Glutamatergic neuron (in vitro differentiated cells): ENCODE measurements at places on chromosomes 1 and 21. TPM values are rescaled to one million over a fixed set of nuclear protein-coding genes. Genes with fewer than 3 reads are reported as not detected.

- peaks cover 34% of the 10 kb centered on the region for H3K4me1 ChIP-seq
- no peaks in the 10 kb centered on the region for H3K27me3 ChIP-seq
- H3K4me3 ChIP-seq = peak overlapping the region; percentile 17
- no peak for DNase-seq
- no peaks in the 10 kb centered on the region for H3K36me3 ChIP-seq
Observed at GRCh38 chr1:61097317-61097716, 15.0 kb downstream of the NFIA start.

GRCh38 chr21:26788790-26789189, 56.4 kb downstream of the ADAMTS1 start:
- H3K4me1 ChIP-seq = no peaks in the 10 kb centered on the region
- H3K27ac ChIP-seq = no peak overlapping the region
- no peak for DNase-seq
- H3K36me3 ChIP-seq = no peaks in the 10 kb centered on the region
- H3K27me3 ChIP-seq = no peaks in the 10 kb centered on the region

DNA sequence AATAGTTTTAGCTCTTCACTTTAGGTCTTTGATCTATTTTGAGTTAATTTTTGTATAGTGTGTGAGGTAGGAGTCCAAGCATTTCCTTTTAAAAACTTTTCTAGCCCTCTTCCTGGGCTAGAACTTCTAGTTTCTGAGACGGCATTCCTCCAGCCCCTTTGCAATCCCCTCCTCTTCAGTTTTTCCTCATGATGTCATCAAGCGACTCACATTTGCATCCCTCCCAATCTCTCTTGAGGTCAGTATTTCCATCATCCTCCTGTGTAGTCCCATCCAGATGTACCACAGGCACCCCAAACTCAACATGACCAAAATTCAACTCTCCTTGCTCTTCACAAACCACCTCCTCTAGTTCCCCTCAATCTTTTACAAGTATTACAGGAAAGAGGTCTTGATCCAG, 10.7 kb downstream of the HMGN2 start:
- DNase-seq = no peak
- H3K27ac ChIP-seq = no peak overlapping the region
- no peak overlapping the region for H3K4me3 ChIP-seq

NEK2 gene
- total RNA-seq = 3.4 TPM

TNFRSF1B gene
- 5.1 TPM for total RNA-seq

- no peak overlapping the region for H3K4me3 ChIP-seq
- no peaks in the 10 kb centered on the region for H3K36me3 ChIP-seq
- DNase-seq = no peak
- H3K4me1 ChIP-seq = peaks cover 26% of the 10 kb centered on the region
Observed at GRCh38 chr1:231693361-231694074, 66.9 kb downstream of the DISC1 start.

DNA sequence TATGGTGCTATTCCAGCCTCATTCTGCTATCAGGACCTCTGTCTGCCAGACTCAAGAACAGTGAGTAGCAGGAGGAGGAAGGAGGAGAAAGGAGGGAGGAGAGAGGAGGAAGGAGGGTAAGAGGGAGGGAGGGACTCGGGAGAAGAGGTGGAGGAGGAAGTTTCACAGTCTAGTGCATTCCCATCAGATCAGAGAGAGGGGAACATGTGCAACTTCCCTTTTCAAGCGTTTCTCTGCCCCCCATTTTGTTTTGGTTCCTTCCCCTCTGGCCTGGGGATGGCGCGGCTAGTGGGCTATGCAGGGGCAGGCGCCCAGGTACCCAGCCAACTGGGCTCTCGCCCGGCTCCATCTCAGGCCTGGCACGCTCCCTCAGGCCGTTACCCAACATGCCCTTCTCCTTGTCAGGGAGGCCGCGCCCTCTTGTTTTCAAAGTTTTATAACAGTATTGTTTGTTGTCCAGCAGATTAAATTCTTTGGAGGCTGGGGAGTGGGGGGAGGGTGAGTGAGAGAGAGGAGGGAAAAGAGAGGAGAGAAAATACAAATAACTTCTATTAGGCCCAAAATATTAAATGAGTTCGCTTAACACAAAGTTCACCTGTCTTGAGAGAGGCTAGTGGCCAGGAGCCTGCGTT, 56.0 kb downstream of the CD46 start:
- DNase-seq = no peak
- H3K27ac ChIP-seq = no peak overlapping the region
- H3K27me3 ChIP-seq = peaks cover 4% of the 10 kb centered on the region
- H3K36me3 ChIP-seq = no peaks in the 10 kb centered on the region
- peaks cover 17% of the 10 kb centered on the region for H3K4me1 ChIP-seq

MIXL1 gene
- total RNA-seq = 0.54 TPM

GRCh38 chr1:24036088-24036487, 56.0 kb upstream of the SRSF10 start:
- DNase-seq = no peak
- no peak overlapping the region for H3K27ac ChIP-seq
- no peaks in the 10 kb centered on the region for H3K27me3 ChIP-seq
- no peaks in the 10 kb centered on the region for H3K36me3 ChIP-seq
- H3K4me1 ChIP-seq = no peaks in the 10 kb centered on the region

HFM1 gene
- 10.2 TPM for total RNA-seq

DPT gene
- total RNA-seq = not detected

FCGR1A gene
- not detected for total RNA-seq

PRAMEF14 gene
- total RNA-seq = 0.32 TPM

SLC25A34 gene
- 4.1 TPM for total RNA-seq

MFN2 gene
- total RNA-seq = 61.9 TPM

ACTN2 gene
- total RNA-seq = 2.7 TPM

GRCh38 chr1:155131285-155131684, 3.6 kb downstream of the EFNA1 start:
- peaks cover 24% of the 10 kb centered on the region for H3K4me1 ChIP-seq
- no peak for DNase-seq
- peaks cover 28% of the 10 kb centered on the region for H3K27me3 ChIP-seq
- no peaks in the 10 kb centered on the region for H3K36me3 ChIP-seq
- H3K27ac ChIP-seq = no peak overlapping the region

- no peak overlapping the region for H3K27ac ChIP-seq
- no peak overlapping the region for H3K4me3 ChIP-seq
- no peaks in the 10 kb centered on the region for H3K36me3 ChIP-seq
- no peak for DNase-seq
Observed at GRCh38 chr1:43760745-43761317, 53.5 kb downstream of the ST3GAL3 start.

TOMM40L gene
- total RNA-seq = 20.7 TPM

PADI6 gene
- total RNA-seq = not detected
